ENCODE measurements at places on chromosomes 6 and 20.

- ATAC-seq, result no peak
Measured at GRCh38 chr6:81793821-81794475, 41.5 kb upstream of the TENT5A start.

DNA sequence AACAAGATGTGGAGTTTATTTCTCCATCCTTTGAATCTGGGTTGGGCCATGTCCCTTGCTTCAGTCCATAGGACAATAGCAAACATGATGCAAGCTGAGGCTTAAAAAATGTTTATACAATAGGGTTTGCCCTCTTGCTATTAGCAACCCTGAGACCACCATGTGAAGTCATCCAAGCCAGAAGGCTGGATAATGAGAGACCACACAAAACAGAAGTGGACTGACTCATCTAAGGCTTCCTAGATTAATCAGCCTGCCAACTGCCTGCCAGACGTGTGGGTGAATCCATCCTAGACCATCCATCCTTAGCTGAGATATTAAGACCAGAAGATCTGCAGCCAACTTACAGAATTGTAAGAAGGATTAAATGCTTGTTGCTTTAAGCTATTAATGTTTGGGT is 38.1 kb upstream of the ISM1 start:
- no peak for ATAC-seq

GRCh38 chr6:39377539-39377950 is 55.0 kb upstream of the KCNK16 start:
- ATAC-seq, result peak; percentile 89

- ATAC-seq, result no peak
Measured at GRCh38 chr6:113823916-113824315, 33.2 kb upstream of the MARCKS start.

- ATAC-seq, result no peak
Measured at GRCh38 chr20:57808264-57809070, 98.7 kb upstream of the PMEPA1 start.

DNA sequence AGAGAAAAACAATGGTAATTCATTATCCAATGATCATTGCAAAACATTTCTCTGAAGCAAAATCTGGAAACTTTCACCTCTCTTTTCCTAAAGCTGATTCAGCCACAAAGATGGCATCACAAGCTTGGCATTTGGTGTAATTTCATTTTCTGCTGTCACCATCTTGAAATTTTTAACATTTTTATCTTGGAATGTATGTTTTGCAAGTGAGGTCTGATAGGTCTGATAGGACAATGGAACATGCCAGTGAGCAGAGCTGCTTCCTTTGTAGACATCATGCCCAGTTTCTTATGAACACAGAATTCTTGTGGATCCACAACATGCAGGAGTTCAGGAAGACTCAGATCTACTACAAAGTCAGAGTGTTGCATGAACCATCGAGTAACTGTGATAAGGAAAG is 969.6 kb downstream of the EYS start:
- no peak for ATAC-seq

DNA sequence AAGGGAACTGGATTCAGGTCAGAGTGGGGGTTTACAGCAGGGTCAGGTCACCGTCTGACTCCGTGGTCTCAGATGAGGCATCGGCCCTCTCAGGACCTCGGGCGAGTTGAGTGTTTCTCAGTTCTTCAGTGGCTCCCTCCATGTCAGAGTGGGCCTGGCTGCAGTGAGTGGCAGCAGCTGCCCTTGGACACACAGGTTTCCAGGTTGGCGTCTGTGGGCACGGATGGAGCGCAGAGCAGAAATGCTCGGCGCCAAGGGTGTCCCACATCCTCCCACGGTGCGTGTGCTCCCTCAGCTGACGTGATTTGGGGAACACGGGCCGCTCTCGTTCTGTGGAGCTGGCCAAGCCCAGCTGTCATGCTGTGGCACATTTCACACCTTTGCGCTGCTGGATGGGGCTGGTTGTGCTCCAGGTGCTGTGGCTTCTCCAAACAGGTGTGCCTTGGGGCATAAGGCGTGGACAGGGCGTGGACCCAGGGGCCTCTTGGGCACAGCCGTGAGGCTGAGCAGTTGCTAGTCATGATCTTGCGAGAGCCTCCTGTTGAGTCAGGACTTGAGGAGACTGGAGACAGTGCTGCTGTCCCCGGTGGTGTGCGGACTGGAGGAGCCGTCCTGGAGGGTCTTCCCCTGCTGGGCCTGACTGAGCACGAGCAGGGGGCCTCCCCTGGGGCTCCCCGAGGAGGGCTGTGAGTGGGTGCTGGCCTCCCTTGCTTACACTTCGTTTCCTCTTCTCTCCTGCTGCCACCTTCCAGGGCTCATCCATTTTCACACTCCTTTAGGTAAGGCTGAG is 9.5 kb upstream of the DNAJC5 start:
- no peak for ATAC-seq

DNA sequence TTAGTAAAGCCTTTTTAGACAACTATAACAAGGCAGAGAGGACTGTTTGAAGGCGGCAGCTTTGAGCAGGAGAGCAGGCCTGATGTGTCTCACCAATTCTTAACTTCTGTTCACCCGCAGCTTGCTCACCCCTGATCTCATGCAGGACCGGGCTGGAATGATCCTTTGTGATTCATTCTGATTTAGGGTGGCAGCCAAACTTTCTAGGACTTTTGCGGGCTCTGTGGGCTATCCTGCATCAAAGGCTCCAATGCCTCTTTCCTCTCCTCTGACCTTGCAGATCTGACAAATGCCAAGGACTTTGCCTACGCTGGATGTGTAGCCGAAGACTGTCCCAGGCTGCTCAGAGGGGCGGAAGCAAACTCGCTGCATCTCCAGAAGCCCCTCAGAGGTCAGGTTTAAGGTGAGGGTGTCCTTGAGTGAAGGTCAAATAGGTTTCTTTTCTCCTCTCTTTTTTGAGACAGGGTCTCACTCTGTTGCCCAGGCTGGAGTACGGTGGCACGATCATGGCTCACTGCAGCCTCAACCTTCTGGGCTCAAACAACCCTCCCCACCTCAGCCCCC is 72.3 kb downstream of the VEGFA start:
- ATAC-seq, result no peak

- peak; percentile 75 for ATAC-seq
Measured at GRCh38 chr20:62704341-62704948, 4.2 kb upstream of the NTSR1 start.

- no peak for ATAC-seq
Measured at GRCh38 chr6:129893640-129894039, 32.5 kb upstream of the TMEM244 start.

DNA sequence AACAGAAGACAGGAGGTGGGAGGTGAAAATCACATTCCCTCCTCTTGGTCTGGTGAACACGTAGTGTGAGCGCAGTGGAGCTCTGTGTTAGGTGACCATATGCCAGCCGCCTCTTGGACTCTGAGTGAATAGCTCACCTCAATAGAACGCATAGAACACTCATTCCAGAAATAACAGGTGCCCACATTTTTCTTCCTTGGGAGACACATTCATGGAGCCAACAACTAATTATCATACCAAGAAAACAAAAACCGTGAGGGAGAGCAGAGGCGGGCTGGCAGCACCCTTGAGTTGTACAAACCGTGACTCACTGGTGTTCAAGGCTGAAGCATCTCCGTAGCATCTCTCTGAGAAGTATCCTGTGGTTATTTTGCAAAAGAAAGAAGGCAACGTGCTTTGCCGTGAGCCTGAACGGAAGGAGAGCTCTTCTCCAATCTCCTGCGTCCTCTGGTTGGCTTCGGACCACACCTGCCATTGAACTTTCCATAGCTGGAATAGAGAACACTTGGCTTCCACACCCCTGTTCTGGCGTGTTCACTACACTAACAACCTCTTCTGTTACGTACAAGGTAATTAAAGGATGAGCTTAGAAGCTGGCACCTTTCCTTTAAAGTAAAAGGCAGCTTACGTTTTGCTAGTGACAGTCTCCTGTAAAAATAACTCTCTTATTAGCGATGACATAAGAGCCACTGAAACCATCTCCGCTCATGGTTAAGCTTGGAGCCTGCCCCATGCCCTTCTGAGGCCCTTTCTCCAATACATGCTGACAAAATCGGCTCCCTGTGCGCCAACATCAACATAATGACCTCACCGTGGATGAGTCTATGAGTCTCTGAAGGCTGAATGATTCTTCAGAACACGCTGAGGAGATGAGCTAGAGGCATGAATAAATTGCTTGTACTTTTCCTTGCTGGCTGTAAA is 30.2 kb upstream of the SGK1 start:
- ATAC-seq, result peak; percentile 71

DNA sequence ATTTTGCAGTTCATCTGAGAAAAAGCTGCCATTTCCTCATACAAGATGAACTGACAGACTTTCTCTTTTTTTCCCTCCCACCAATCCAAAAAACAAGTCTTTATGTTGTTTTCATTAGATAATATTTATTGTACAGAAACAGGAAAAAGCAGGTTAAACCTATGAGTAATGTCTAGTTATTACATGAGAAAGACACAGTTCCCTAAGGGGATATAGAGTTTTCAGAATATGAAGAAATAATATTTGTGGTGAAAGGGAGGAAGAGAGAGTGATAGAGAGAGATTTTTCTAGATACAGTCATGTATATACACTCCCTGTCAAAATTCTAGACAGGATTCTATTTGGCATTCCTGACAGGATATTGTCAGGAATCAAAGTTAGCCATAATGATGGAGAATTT is 392.4 kb downstream of the BMP2 start:
- no peak for ATAC-seq

GRCh38 chr6:141634269-141634668 is 498.5 kb upstream of the GJE1 start:
- ATAC-seq, result no peak

All from gastroesophageal sphincter (tissue), 4 donors.